ENCODE measurements at places on chromosomes 3 and 15. TPM values are rescaled to one million over a fixed set of nuclear protein-coding genes. Genes with fewer than 3 reads are reported as not detected.

DNA sequence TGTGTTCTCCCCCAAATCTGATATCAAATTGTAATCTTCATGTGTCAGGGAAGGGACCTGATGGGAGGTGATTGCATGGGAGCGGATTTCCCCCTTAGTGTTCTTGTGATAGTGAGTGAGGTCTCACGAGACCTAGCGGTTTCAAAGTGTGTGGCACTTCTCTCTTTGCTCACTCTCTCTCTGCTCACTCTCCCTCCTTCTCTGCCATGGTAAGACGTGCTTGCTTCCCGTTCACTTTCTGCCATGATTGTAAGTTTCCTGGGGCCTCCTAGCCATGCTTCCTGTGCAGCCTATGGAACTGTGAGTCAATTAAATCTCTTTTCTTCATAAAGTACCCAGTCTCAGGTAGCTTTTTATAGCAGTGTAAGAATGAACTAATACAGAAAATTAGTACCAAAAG, 30.6 kb upstream of the OR5H6 start:
- no peaks in the 10 kb centered on the region for H3K36me3 ChIP-seq
- H3K4me3 ChIP-seq = no peak overlapping the region
- no peak for DNase-seq
- no peak overlapping the region for H3K27ac ChIP-seq
- no peaks in the 10 kb centered on the region for H3K4me1 ChIP-seq
- no peaks in the 10 kb centered on the region for H3K27me3 ChIP-seq

DNA sequence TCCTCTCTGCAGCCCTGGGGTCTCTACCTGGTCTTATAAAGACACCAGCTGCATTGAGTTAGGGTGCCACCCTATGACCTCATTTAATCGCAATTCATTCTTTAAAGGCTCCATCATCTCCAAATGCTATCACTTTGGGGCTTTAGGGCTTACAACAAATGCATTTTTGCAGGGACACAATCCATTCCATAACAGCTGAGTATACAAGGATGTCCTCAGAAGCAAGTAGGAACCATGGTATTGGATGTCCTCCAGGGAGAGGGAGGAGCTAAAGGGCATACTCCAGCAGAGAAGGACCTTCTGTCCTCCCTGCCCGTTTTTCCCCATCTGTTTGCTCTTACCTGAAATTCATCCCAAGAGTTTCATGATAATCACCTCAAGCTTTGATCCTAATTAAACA, 30.3 kb downstream of the UMPS start:
- H3K27ac ChIP-seq = no peak overlapping the region
- H3K27me3 ChIP-seq = no peaks in the 10 kb centered on the region
- no peak overlapping the region for H3K4me3 ChIP-seq
- H3K4me1 ChIP-seq = peaks cover 8% of the 10 kb centered on the region
- DNase-seq = peak; percentile 43
- no peaks in the 10 kb centered on the region for H3K36me3 ChIP-seq

GRCh38 chr3:185176750-185177359, 24.0 kb upstream of the C3orf70 start:
- peaks cover 16% of the 10 kb centered on the region for H3K4me1 ChIP-seq
- peak; percentile 47 for DNase-seq
- no peaks in the 10 kb centered on the region for H3K27me3 ChIP-seq
- no peak overlapping the region for H3K4me3 ChIP-seq
- H3K27ac ChIP-seq = no peak overlapping the region
- H3K36me3 ChIP-seq = no peaks in the 10 kb centered on the region

DNA sequence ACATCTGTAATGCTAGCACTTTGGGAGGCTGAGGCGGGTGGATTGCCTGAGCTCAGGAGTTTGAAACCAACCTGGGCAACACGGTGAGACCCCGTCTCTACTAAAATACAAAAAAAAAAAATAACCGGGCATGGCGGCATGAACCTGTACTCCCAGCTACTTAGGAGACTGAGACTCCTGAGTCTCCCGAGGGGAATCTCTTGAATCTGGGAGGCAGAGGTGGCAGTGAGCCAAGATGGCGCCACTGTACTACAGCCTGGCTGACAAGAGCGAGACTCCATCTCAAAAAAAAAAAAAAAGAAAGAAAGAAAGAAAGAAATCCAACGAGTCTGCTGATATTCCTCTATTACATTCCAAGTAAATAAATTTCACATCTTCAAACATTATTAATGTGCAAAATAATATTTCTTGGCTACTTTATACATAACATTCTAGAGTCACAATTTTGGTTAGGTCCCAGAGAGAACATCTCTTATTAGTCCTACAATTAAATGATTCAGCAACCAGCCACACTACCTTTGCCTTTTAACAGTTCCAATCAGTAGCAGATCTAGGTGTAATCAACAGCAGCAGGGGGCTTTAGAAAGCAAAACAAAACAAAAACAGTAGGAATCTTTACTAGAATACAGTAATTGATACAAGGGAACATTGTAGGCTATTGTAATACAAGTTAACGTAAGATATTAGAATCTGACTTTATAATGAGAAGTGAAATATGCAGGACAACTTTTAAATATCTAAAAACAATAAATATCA, 195.8 kb downstream of the TBC1D5 start:
- no peaks in the 10 kb centered on the region for H3K36me3 ChIP-seq
- no peaks in the 10 kb centered on the region for H3K27me3 ChIP-seq
- DNase-seq = no peak
- no peaks in the 10 kb centered on the region for H3K4me1 ChIP-seq

GRCh38 chr15:63013052-63013808, 29.3 kb upstream of the TPM1 start:
- DNase-seq = no peak
- H3K4me3 ChIP-seq = no peak overlapping the region
- H3K27ac ChIP-seq = peak overlapping the region; percentile 15
- H3K4me1 ChIP-seq = peaks cover 10% of the 10 kb centered on the region
- no peaks in the 10 kb centered on the region for H3K36me3 ChIP-seq

GRCh38 chr3:66066963-66067617, 28.4 kb upstream of the MAGI1 start:
- no peaks in the 10 kb centered on the region for H3K4me1 ChIP-seq
- H3K27me3 ChIP-seq = no peaks in the 10 kb centered on the region
- H3K27ac ChIP-seq = no peak overlapping the region
- H3K36me3 ChIP-seq = no peaks in the 10 kb centered on the region
- no peak overlapping the region for H3K4me3 ChIP-seq

Gene PRSS50
- 1.1 TPM for total RNA-seq

Gene CEP70
- total RNA-seq = 25.4 TPM

Gene CFAP100
- not detected for total RNA-seq

Gene BRK1
- total RNA-seq = 105 TPM

Gene CGNL1
- 13.7 TPM for total RNA-seq

Gene BBX
- total RNA-seq = 63.7 TPM
